ENCODE measurements at places on chromosomes 11 and 22.

DNA sequence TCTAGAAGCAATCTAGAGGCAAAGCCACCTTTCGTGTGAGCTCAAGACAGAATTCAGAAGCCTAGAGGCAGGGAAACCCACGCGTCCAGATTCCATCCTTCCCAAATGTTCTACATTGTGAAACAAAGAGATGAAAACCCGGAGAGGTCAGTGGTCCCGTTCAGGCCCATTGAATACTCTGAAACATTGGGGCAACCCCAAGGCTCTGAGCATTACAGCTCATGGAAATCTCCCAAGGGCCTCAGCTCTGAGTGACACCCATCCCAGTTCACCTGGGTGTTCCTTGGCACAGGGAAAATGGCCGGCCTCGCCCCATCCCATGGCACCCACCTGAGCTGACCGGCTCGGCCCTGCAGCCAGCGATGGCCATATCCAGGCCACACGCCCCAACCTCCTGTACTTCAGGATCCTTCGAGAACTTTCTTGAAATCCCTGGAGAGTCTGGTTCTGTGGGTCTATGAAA, 128.6 kb upstream of the FGF3 start:
- no peak for DNase-seq

- DNase-seq, result no peak
Measured at GRCh38 chr11:57903011-57903410, 120.7 kb upstream of the OR9Q1 start.

DNA sequence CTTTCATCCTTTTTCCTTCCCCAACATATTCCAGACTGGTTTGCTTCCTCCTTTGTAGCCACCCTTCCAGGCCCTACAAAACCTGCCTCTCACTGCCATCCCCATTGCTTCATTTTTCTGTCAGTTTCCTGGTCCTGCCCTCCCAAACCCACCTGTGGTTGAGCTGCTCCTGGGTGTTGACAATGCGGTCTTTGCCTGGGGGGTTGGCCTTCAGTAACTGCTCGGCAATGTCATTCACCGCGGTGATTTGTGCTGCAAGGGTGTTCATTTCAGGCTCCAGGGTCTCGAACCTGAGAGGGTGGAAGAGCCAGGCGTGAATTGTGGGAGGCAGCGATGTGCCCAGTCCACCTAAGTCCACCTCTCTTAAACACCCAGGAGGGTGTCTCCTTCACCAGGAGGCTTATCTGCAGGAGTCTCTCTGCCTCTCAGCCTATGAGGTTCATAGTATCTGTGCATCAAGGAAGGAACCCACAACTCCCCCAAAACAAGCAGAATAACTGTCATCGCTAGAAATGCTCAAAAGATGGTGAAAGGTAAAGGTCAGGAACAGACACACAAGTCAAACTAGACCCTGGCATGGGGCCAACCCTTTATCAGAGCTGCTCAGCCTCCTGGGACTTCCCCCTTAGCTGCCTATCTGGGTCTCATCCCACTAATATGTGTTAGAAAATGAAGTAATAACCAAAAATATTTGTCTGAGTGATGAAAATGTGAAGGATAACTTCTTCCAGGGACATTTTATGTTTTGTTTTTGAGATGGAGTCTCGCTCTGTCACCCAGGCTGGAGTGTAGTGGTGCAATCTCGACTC, 23.9 kb upstream of the RBM4B start:
- DNase-seq, result no peak

GRCh38 chr11:120188811-120189455, 21.9 kb upstream of the OAF start:
- DNase-seq, result no peak

DNA sequence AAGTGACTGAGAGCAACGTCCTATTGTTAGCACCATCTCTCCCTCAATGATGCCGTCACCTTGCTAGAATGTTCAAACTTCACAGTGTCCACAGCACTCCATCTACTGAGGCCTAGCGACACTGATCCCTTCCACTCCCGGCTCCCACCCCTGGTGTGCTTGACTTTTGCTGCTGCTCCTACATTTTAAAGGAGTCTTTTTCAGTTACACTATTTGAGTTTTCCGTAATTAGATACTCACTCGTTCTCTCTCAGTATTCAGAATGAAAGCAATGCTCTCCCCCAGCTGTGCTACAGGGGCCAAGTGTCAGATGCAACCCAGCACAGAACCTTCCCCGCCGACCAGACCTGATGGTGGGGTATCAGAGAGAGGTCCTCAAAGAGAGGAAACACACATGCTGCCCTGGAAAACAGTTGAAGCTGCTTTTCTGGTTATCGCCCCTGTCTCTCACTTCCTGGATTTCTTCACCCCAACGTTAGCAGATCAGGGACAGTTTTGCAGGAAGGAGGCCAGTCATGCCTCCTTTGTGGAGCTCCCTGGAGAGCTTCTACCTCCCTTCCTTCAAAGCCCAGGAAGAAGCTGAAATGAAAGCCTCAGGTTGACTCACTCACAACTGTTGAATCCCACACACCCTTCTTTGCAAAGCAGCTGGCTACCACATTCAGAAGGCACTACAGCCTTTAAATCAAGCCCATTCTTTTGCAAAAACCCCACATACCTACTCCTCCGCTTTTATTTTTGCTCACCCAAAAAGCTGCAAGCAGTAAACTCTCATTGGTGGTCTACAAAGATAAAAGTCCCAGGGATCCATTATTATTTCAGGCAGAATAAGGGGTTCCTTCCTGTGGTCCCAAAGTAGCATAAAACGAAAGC, 23.5 kb downstream of the LARGE1 start:
- DNase-seq, result no peak

DNA sequence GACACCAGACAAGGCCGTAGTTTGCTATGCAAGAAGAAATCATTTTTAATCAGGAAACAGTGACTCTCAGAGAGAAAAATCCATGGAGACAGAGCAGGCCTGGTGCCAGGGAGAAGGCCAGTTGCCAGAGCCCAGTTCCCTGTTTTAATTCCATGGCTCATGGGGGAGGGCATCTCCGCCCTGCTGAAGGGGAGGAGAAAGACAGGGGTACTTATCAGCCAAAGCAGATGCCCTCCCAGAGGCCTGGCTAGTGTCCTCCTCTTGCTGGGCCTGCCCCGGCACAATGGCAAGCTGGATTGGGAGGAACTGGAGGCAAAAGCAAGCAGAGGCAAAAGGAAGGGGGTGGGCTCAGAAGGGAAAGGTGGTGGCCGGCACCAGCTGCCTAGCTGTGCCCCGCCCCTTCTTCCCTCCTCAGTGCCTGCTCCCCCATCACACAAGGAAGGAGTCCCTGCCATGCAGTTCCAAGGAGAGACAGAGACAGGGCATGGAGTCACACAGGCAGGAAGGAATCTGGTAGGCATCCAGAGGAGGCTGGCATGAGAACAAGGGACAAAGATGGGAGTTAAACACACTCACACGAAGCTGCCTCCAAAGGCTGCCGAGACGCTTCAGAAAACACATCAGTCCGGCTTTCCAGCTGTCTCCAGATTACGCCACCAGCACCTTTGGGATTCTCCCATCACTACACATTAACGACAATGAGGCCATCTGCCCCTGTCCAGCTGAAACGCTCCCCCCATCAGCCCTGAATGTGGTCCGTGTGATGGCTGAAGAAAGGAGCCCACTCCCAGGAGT, 591.8 kb downstream of the BUD13 start:
- DNase-seq, result no peak

DNA sequence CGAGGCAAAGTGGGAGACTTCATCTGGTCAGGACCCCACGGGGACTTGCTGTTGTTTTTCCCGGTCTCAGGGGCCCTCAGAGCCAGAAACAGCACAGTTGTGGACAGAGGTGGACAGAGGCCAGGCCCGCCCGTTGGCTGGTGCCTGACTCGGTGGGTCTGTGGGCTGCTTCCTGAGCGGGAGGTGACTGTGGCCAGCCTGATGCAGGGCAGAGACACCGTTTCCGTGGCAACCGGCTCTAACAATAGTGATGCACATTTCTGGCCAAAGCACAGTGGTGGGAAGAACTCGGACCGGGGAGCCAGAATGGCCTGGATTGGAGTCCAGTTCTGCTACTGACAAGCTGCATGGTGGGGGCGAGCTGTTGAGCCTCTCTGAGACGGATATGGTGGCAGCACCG, 58.7 kb upstream of the ATXN10 start:
- DNase-seq, result no peak

- DNase-seq, result no peak
Measured at GRCh38 chr11:118226781-118227180, 2.0 kb upstream of the JAML start.

- DNase-seq, result no peak
Measured at GRCh38 chr22:37179126-37179470, 8.9 kb downstream of the C1QTNF6 start.

- no peak for DNase-seq
Measured at GRCh38 chr11:34586488-34587281, 34.2 kb upstream of the EHF start.

GRCh38 chr11:24773322-24773721, 276.5 kb downstream of the LUZP2 start:
- no peak for DNase-seq

DNA sequence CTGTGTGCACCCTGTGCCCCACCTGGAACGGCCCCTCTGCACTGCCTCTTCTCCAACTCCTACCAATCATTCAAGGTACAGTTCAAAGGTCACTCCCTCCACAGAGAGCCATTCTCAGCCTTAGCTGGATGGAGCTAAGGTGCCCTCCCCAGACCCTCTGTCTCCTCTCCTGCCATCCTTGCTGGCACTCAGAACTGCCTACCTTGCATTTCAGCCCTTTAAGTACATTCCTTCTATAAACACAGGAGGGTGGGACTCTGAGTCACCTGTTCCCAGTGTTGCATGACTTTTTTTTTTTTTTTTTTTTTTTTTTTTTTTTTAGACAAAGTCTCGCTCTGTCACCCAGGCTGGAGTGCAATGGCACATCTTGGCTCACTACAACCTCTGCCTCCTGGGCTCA, 8.6 kb downstream of the TTLL1 start:
- DNase-seq, result no peak

DNA sequence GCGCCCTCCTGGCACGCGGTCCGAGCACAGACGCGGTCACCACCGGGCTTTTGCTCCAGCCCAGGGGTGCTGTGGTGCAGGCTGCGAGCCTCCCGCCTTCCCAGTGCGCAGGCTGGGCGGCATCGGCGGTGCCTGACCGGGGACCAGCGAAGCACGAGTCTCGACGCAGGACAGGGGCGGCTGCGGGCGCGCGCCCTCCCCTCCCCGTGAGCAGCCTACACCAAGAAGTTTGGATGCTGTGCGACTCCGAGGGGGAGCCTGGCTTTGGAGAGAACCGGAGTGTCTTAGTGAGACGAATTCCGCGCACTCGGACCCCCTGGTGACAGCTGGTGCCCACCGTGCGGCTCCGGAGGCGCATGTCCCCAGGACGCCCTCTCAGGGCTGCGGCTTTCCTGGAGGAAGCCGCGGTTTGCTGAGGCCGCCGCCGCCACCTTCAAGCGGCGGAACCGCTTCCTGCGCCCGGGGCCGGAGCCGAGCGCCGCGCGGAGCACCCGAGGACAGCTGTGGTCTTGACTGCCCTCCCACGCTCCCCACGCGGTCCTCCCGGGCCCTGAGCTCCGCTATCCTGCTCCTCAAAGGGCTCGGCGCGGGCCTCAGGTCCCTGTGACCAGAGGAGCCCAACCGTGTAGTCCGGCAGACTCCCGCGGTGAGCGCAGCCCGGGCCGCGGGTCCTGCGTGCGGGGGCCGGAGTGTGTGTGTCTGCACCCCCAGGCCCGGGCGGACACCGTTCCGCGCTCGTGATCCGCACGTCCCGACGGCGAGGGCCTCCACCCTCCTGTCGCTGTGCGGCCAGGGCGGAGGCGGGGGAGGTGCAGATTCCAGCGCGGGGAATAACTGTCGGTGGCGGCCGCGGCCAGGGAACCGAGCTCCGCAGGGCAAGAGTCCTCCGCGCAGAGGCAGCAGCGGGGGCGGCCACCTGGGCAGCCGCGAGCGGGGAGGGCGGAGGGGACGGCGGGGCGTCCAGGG, 1.7 kb downstream of the FGF3 start:
- no peak for DNase-seq

- DNase-seq, result no peak
Measured at GRCh38 chr11:56013805-56014204, 13.6 kb upstream of the OR5AS1 start.

- DNase-seq, result no peak
Measured at GRCh38 chr11:126104420-126104819, 41.8 kb upstream of the CDON start.

GRCh38 chr22:29284196-29284595, 16.1 kb downstream of the EWSR1 start:
- no peak for DNase-seq

- DNase-seq, result no peak
Measured at GRCh38 chr11:99268886-99269285, 248.1 kb downstream of the CNTN5 start.

GRCh38 chr22:11616811-11617210, 3911.2 kb upstream of the OR11H1 start:
- DNase-seq, result no peak

GRCh38 chr11:59418156-59418555, 8.1 kb downstream of the OR5A2 start:
- no peak for DNase-seq

- DNase-seq, result no peak
Measured at GRCh38 chr11:313787-314553, at the start of gene IFITM1. TSS of gene IFITM1 (plus strand) at chr11:314040. CDS start at chr11:314171, 131 bp downstream.

GRCh38 chr11:67368621-67369020, 4.8 kb downstream of the CLCF1 start:
- no peak for DNase-seq

DNA sequence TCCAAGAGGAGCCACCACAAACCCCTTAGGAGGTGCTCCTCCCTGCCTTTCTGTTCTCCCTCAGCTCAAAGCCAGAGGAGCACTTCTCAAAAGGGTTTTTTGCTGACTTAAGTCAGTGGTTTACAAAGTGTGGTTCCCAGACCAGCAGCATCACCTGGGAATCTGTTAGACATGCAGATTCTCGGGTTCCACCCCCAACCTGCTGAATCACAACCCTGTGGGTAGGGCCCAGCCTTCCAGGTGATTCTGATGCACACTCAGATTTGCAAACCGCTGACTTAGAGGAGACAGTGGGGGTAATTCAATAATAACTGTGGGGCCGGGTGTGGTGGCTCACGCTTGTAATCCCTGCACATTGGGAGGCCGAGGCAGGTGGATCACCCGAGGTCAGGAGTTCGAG, 22.8 kb downstream of the CREB3L1 start:
- DNase-seq, result no peak

DNA sequence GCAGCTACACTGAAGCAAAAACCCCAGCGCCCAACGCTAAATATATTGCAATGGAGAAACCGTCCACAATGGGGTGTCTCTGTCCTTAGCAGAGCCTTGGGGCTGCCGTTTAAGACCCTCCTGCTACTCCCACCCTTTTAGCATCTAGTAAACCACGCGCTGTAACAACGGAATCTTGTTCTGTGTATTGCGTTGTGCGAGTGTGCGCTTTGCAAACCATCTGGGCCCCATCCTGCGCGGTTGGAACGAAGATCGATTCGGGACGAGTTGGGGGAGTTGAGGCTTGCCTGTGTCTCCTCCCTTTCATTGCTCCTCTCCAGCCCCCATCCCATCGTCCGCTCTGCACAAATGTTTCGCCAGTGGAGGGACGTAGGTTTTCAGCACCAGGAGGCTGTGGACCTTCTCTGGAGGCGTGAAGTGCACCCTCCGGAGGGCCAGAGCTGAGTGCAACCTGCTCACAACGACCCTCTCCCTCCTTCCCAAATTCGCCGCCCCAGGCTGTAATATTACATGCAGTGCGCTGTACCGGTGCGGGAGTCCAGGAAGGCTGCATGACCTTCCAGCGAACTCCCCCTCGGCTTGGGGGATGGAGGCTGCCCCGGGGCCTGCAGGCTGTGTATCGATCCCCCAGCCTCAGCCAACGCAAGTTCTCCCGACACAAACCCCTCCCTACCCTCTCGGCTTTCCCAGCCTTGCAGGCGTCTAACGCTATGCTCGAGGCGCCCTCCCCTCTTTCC, 1.6 kb upstream of the KMT2A start:
- peak; percentile 30 for DNase-seq

All from NCI-H1930 (cell line).